Activated CD8-positive, alpha-beta memory T cell treated with anti-CD3 and anti-CD28 coated beads for 1 hour (primary cell): ENCODE measurements at places on chromosomes 16 and 17.
A peak's percentile ranks its signal among the peaks of the same experiment; 100 is the strongest.

DNA sequence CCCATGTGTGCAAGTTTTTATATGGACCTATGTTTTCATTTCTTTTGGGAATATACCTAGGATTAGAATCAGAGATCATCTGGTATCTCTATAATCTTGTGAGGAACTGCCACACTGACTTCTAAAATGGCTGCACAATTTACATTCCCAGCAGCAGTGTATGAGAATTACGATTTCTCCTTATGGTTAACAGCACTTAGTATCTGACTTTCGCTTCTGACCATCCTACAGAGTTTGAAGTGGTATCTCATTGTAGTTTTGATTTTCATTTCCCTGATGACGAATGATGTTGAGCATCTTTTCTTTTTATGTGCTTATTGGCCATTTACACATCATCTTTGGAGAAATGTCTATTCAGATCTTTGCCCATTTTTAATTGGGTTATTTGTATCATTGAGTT is 10.0 kb downstream of the C16orf96 start:
- no peak for DNase-seq

GRCh38 chr16:14194721-14195120 is 123.6 kb downstream of the MRTFB start:
- DNase-seq = no peak

DNA sequence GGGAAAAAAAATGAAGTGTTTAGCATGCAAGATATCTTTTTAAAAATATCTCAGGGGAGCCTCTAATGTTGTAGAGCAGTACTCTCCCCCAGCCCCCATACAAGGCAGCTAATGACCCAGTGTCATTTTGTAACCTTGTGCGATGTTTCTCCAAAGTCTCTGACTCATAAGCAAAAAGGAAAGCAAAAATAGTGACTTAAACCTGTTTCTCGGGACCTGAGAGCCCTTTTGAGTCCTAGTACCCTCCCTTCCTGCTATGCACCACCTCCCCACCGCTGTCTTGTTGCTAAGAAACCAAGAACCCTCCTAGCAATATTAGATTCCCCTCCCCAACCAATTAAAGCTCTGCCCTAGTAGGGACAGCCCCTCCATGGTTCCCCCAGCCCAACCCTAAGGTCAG is 2.8 kb downstream of the MYCBPAP start:
- no peak for DNase-seq

DNA sequence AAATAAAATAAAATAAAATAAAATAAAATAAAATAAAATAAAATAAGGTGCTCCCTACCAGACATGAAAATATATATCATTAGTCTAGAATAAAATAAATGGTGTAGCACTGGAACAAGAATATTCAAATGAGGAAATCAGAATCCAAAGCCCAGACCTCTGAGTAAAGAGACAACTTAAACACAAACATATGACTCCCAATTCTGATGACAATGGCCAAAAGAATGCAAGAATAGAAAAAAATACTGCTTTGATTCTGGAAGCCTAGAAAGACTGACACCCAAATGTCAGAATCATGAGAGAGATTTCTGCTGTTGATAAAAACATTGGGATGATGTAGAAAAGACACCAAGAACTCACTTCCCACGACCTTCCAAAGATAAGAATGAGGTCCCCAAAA is 27.9 kb downstream of the MYOCD start:
- DNase-seq = no peak

DNA sequence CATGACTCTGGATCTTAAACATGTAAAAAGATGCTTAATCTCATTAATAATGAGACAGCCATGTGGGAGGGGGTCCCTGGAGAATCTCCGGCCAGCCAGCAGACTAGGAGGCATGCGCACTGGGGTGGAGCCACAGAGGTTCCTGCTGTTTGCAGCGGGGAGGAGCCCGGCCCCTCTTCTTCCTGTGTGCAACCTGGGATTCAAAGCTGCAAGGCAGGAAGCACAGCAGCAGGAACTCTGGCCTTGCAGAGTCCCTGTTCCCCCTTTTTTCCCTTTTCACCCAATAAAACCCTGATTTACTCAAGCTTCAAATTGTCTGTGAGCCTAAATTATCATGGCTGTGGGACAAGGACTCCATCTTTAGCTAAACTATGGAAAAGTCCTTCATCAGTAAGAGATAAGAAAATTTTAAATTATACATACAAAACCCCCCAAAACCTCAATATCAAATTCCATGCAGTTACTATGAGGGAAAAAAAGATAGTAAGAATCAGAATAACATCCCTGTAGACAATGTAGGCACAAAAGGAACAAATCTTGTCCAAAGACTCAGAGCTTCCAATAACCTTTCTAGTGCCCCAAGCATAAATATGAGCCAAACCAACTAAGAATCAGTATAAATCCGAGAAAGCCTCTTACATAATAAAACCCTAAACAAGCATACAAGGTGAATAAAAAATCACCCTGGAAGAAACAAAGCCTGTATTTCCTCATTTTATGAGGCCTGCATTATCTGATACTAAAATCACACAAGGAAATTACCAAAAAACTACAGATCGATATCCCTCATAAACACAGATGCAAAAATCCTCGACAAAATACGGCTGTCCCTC is 12.1 kb downstream of the CFDP1 start:
- no peak for DNase-seq

DNA sequence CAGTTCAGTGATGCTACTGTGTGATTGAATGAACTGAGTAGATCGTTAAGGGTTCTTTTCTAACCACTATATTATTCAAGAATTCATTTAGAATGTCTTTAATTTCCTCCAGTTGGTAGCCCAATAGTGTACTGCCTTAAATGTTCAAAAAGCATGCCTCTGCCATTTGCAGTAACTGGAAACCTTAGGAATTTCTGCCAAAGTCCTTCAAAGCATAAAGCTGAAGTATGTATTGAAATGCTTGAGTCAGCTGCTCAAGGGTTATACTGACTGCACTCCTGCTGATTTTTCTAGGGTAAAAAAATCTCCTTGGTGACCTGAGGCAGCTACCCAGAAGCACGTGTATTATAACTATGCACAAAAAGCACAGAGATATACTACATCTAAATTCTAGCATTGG is 56.5 kb downstream of the SNTB2 start:
- DNase-seq = no peak

GRCh38 chr16:86322806-86323205 is 187.5 kb upstream of the FOXF1 start:
- no peak for DNase-seq

DNA sequence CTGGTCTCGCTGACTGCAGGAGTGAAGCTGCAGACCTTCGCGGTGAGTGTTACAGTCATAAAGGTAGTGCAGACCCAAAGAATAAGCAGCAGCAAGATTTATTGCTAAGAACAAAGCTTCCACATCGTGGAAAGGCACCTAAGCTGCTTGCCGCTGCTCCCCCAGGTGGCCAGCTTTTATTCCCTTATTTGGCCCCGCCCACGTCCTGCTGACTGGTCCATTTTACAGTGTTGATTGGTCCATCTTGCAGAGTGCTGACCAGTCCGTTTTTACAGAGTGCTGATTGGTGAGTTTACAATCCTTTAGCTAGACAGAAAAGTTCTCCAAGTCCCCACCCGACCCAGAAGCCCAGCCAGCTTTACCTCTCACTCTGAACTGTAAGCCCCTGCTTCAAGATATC is 227.8 kb downstream of the ABCC12 start:
- DNase-seq = no peak

DNA sequence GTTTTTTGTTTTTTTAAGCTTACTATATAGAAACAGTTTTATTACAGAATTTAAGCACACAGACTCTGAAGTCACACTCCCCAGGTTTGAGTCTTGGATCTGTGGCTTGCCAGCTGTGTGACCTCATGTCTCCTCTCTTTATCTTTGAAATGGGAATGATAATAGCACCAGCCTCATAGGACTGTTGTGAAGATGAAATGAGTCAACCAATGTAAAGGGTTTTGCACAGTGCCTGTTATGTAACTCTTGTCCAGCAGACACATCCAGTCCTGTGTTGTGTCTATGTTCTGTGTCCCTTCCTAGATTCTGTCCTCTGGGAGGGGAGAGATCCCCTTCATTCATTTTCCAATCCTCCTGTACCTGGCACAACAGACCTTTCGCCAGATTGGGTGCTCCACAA is 3.1 kb upstream of the CPD start:
- no peak for DNase-seq

DNA sequence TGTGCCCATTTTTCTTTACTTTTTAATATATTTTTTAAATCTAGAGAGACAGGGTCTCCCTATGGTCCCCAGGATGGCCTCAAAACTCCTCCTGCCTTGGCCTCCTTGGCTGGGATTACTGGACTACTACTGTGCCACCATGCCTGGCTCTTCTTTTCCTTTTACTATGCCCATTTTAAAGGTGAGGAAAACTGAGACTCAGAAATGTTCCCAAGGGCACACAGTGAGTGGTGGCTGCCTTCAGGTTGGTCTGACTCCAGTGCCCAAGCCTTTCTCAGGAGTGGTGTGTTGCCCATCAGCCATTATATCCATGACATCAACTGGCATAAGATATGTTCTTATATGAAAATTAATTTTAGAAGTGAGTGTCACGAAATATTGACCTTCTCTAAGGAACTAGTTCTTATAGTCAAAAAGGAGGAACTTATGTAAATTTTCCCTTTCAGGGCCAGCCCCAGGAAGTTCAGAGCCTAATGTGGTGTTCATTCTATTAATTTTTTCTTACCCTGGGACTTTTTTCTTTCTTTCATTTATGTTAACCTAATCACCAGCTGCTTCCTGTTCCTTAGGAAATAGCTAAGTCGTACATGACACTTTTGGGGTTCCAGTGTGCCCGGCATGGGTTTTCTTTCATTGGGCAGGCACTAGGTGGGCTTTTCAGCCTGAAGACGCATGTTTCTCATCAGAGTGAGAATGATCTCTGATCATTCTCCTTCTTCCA is 17.9 kb upstream of the SPN start:
- no peak for DNase-seq

DNA sequence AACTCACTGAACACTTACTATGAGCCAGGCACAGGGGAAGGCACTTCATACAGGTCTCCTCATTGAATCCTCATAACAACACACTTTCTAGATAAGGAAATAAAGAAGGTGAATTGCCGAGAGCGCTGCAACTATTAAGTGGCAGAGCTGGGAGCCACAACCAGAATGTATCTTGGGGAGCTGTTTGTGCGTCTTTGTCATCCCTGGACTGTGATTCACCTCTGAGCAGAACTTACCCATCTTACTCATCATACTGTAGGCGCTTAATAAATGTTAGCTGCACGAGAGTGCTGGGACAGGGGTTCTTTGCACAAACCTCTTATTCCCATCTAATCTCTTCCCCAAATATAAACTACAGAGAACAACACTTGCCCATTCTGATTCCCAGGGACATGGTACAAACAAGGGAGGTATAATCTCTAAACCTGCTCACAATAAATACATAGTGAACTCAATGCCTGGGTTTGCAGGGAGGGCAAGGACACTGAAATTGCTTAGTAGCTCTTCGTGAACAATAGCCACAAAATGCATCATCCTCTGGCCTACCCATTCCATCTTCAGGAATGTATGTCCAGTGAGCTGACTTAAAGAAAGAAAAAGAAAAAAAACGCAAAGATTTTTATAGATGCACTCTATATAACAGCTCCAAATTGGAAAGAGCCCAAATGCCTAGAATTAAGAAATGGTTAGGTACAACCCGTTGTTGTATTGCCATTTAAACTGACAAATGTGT is 43.0 kb downstream of the MYO18A start:
- no peak for DNase-seq

GRCh38 chr17:6392609-6393350 is 42.1 kb downstream of the AIPL1 start:
- no peak for DNase-seq

GRCh38 chr17:67053438-67054000 is 9.2 kb downstream of the CACNG1 start:
- no peak for DNase-seq

- no peak for DNase-seq
These were observed 4.3 kb upstream of the TLCD2 start for GRCh38 chr17:1714427-1714979.

GRCh38 chr17:51427856-51428255 is 167.5 kb downstream of the UTP18 start:
- DNase-seq = peak; percentile 33

DNA sequence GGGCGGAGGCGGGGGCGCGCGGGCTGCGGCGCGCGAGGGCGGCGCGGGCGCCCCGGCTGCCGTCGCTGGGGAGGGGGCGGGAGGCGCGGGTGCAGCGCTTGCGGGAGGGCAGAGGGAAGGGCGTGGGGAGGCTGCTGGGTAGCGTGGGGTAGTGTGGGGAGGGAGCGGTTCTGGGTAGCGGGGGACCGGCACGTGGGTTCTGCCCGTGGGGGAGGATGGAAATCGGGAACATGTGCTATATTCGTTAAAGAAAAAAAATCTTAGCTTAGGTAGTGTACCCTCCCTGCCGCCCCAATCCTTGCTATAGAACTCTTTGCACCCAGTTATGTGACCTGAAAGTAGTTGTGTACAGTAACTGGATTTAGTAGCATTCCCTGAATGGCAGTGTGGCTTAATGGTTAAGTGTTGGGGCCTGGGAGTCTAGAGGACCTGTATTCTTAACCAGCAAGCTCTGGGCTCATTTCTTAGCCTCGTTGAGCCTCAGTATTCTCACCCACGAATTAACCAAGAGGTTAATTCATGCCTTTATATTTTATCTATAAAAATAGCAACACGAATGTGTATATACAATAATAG is 646 bp downstream of the RABEP1 start:
- peak; percentile 28 for DNase-seq

DNA sequence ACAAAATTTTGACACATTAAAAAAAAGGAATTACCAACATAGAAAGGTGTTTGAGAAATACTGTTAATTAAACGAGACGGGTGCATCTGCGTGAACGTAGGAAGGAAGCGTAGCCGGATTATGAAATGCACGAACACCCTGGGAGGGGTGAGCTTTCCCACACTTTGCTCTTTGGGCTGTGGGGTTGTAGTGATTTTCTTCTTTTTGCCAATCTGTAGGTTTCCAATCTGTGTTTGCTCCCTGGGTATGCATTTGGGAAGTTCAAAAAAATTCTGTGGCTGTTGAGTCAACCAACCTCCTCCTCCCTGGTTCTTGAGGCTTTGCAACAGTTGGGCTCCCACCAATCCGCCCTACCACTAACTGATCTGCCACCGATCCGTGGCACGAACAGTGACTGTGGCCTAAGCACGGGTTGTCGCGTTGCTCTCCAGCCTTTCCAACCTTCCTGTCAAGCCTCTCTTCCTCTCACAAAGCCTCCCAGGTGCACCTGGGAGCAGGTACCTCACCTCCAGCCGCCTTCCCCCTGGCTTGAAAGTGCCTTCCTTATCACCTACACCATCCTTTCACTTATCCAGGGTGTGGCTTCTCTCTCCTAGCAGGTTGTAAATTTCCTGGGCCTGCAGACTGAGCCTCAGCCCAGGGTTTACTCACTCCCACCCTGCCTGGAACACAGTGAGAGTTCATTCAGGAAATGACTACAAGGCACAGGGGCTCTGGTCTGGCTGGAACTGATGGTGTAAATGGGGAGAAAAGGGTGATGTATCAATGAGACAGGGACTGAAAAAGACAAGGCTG is 16.6 kb downstream of the RTN4RL1 start:
- no peak for DNase-seq

- no peak for DNase-seq
These were observed 21.1 kb downstream of the CMC2 start for GRCh38 chr16:80985611-80986010.

DNA sequence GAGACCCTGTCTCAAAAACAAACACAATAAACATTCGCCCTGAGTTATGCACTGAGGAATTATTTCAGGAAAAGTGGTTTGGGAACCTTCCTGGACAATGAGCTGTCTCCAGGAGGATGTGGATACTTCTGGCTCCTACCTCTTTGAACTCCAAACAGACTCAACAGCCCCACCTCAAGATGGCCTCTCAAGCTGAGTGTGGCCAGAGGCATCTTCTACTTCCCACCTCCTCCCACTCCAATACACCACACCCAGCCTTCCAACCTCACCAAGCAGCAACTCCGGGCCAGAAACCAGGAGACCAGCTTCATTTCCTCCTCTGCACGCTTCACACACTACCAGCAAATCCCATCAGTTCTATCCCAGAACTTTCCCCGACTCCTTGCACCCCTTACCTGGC is 11.6 kb downstream of the HBQ1 start:
- no peak for DNase-seq
